ENCODE measurements at places on chromosomes 7 and 10.

DNA sequence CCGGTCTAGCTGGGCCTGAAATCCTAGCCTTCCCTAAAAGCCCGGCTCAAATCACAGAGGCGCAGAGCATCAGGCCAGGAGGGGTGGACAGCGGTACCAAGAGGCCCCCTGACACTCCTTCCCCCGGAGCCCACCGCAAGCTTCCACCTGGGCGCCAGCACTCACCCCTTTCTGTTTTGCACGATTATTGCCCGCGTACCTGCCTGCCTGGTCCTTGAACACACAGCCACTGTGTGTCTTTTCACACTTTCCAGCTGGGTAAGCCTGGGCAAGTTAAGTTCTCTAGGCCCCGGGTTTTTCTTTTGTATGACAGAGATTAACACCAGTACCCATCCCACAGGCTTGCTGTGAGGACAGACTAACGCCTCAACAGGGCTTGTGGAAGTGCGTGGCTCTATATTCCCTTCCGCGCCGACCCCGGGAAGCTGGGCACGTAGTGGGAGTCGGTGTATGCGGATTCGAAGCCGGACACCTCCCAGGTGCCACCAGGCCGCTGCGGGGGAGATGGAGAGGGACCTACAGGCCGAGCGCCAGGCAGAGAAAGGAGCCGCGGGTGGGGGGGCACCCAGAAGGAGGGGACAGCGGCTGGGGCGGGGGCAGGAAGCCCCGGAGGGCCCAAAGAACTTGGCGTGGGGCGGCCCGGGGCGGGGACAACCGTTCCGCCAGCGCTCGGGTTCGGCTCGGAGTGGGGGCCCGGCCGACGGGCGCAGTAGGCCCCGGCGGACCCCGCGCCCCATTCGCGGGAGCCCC lies 792 bp downstream of the ZNF746 start:
- no peaks in the 10 kb centered on the region for H3K27me3 ChIP-seq
- H3K36me3 ChIP-seq: no peaks in the 10 kb centered on the region
- H3K4me3 ChIP-seq: peak overlapping the region; percentile 75
- peak overlapping the region; percentile 91 for H3K27ac ChIP-seq

DNA sequence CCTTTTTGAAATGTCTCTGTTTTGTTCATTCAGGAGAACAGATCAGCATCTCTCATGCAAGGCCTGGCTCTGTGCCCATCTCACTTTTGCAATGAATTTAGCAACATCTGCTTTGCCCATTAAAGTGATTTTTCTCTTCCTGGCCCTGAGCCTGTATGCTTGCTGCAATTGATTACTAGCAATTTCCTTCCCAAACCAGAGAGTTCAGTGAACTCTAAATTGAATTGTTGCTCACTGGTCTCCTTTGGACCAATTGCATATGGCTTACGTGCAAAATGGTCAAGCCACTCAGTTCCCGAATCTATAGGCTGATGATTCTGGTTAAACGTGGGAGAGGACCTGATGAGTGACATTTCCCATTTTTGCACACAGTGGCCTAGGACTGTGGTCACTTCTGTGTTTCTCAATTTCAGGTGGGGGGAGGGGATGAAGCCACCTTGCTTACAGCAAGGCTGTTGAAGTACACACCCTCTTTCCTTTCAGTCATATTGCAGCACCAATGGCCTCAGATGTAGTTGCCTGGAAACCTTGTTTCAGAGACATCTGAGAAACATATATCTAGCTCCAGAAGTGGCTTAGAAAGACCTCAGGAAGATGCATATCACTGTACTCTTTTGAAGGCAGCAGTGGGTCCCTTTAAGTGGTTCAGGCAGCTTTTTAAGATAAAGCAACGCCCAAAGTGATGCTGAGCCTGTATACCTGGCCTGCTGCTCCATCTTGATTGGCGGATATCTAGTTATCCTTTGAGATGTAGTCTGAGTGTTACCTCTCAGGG lies 201.4 kb downstream of the PTEN start:
- H3K27me3 ChIP-seq: no peaks in the 10 kb centered on the region
- H3K4me1 ChIP-seq: peaks cover 6% of the 10 kb centered on the region
- H3K36me3 ChIP-seq: no peaks in the 10 kb centered on the region
- H3K27ac ChIP-seq: peak overlapping the region; percentile 29
- H3K4me3 ChIP-seq: no peak overlapping the region

DNA sequence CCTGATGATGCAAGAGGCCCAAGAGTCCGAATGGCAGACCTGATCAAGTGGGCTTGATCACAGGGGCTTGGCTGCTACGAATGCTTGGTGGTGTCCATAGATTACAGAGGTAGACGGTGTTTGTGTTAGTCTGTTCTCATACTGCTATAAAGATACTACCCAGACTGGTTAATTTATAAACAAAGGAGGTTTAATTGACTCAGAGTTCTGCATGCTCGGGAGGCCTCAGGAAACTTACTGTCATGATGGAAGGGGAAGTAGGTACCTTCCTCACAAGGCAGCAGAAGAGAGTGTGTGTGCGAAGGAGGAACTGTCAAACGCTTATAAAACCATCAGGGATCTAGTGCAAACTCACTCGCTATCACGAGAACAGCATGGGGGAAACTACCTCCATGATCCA lies 268.9 kb upstream of the KLF6 start:
- H3K4me3 ChIP-seq: no peak overlapping the region
- H3K27me3 ChIP-seq: no peaks in the 10 kb centered on the region
- H3K36me3 ChIP-seq: no peaks in the 10 kb centered on the region
- DNase-seq: no peak
- H3K4me1 ChIP-seq: peaks cover 8% of the 10 kb centered on the region

DNA sequence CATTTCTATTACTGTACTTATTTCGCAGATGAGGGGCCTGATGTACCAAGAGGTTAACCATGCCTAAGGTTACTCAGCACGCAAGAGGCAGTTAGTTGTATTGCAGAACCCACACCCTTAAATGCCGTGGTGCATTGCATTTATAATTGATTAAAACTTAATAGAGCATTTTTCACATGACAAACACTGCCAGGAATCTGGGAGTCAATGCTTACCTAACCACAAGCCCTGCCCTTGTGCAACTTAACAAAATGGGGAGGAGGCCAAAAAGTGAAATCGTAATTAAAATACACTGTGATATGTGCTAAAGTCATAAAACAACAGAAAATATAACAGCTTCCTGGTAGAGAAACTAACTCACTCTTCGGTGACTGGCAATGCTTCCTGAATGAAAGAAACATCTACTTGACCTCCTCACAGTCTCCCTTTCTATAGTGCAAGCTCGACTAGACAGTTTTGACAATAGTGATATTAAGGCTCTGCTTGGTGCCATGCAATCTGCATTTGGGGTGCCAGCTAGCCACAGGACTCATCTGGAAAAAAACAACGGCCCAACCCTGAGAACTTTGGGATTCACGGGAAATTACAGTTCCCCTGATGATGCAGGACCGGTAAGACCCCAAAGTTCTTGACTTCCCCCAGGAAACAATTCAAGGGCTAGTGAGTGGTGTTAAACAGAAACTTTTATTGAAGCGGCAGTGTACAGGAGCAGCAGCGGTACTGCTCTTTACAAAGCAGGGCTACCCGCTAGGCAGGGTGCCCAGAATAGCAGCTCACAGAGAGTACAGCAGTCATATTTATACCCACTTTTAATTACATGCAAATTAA lies 612.4 kb downstream of the TNS3 start:
- no peak overlapping the region for H3K27ac ChIP-seq
- no peaks in the 10 kb centered on the region for H3K4me1 ChIP-seq
- H3K36me3 ChIP-seq: no peaks in the 10 kb centered on the region
- H3K27me3 ChIP-seq: no peaks in the 10 kb centered on the region
- H3K4me3 ChIP-seq: no peak overlapping the region

DNA sequence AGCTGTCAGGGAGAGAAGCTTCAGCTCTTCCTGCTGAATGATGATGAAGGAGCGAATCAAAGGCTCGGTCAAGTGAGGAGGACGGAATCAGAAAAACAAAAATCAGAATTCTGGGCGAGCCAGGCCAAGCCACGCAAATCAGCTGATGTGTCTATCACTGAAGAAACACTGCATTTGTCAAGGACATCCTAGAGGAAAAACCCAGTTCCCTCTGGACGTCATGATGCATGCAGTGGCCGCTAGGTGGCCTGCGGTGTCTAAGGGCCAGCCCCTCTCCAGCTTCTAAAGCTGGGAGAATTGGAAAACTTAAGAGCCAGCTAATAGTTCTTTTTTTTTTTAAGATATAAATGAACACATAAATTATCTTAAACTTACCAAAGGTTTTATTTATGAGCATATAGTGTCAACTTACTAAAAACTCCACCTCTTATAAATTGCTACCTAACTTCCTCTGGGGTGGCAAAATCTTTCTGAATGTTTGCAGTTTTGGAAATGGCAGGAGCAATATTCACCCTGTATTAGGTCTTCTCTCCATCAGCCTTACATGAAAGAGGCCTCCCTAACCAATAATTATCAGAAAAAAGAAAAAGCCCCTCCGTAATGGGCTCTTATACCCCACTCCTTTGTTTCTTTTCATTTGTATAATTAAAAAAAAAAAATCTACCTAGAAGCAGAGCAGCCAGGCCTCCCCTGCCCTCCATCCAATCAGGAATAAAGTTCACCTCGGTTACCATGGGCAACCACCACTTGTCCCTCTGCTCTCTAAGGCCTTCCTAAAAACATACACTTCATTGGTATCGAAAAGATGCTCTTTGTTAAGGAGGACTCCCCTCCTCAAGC lies 186.8 kb downstream of the USP6NL start:
- H3K27me3 ChIP-seq: no peaks in the 10 kb centered on the region
- DNase-seq: no peak
- H3K27ac ChIP-seq: no peak overlapping the region
- H3K4me3 ChIP-seq: no peak overlapping the region
- H3K4me1 ChIP-seq: no peaks in the 10 kb centered on the region
- H3K36me3 ChIP-seq: no peaks in the 10 kb centered on the region

DNA sequence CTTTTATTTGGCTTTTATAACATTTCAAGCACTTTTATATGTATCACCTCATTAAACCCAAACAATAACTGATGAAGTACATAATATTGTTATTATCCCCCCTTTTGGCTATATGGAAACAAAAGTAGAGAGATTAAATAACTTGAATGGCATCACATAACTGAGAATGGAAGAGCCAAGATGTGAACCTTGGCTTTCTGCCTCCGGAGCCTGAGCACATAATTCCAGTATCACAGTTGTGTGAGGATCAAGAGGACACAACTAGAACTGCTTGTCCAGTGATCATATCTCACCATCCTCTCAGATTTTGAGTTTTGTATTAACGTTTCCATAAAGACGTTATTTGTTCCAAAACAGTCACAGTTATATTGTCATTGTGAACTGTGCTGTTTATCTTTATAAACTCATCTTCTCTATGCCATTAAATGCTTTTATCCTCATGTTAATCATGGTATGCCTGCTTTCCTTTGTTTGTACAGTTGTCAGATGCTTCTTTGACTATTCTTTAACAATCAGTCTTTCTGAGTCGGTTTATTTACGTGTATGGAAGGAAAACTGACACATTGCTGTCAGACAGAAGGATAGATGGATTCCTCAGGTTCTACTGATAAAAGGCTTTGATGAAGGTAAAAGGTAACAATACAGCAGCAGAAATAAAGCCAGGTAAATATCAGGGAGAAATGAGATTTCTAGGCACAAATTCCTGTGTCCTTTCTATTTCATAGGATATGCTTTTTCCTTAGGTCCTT lies 92.0 kb upstream of the FAM13C start:
- H3K27ac ChIP-seq: no peak overlapping the region
- H3K27me3 ChIP-seq: no peaks in the 10 kb centered on the region
- DNase-seq: no peak
- H3K36me3 ChIP-seq: no peaks in the 10 kb centered on the region

DNA sequence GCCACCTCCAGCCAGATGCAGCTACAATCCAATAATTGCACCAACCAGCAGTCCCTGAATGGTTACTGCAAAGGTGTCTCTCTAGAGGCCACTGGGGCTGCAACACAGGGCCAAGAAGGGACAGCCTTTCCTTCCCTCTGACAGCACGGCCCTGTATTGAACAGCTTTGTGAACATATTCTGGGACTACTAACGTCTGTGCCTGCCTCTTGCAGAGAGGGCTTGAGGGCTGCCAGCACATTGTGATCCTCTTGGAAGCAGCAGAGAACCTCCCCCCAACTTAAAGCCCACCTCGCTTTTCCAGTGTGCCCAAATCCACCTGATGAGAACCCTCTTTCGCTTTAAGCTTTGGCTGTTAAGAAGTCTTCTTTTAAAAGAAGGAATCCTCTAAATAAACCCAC lies 415.9 kb downstream of the RPS24 start:
- H3K4me1 ChIP-seq: peaks cover 6% of the 10 kb centered on the region
- no peak overlapping the region for H3K4me3 ChIP-seq
- H3K27me3 ChIP-seq: no peaks in the 10 kb centered on the region
- no peaks in the 10 kb centered on the region for H3K36me3 ChIP-seq

- H3K36me3 ChIP-seq: no peaks in the 10 kb centered on the region
- no peaks in the 10 kb centered on the region for H3K4me1 ChIP-seq
- no peaks in the 10 kb centered on the region for H3K27me3 ChIP-seq
- H3K27ac ChIP-seq: no peak overlapping the region
- no peak for DNase-seq
Measured at GRCh38 chr7:154212861-154213260, 160.7 kb downstream of the DPP6 start.

DNA sequence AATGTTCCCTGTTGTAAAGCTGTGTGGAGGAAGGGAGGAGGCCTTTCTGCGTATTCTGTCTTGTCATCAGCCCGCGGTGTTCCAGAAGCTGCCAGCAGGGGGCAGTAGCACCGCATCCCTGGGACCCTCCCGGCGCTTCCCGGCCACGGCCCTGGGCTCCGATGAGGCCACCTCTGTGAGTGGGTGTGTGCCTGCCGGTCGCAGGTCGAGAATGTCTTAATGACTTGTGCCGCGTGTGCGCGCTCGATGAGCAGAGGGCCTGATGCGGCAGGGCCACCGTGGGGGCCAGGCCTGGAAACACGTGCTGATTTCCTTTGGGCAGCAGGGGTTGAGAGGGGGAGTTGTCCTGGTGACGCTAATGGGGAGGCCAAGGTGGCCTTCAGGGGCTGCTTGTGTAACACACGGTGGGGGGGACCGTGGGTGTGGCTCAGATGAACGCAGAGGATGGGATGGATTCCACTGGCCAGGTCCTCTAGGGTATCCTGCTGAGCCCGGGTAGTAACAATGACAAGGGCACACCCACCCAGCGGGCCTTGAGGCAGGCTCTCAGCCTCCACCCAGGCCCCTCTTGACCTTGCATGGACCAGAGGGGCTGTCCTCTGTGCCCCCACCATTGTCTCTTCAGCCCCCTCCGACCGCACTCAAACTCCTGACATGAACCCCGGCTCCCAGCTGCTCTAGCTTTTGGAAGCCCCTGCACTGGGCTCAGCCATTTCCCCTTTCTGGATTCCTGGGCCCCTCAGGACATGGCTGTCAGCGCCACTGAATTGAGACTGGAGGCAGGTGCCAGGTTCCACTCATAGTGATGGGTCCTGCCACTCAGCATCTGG lies 135.9 kb upstream of the PODXL start:
- H3K27me3 ChIP-seq: no peaks in the 10 kb centered on the region
- H3K27ac ChIP-seq: no peak overlapping the region
- DNase-seq: no peak
- H3K4me1 ChIP-seq: no peaks in the 10 kb centered on the region
- no peaks in the 10 kb centered on the region for H3K36me3 ChIP-seq

Data from uterus (tissue), 4 donors.